Fibroblast of upper back skin (primary cell): ENCODE measurements at places on chromosomes 6 and 20.

- DNase-seq = no peak
Measured at GRCh38 chr20:34047917-34048316, 54.2 kb downstream of the RALY start.

DNA sequence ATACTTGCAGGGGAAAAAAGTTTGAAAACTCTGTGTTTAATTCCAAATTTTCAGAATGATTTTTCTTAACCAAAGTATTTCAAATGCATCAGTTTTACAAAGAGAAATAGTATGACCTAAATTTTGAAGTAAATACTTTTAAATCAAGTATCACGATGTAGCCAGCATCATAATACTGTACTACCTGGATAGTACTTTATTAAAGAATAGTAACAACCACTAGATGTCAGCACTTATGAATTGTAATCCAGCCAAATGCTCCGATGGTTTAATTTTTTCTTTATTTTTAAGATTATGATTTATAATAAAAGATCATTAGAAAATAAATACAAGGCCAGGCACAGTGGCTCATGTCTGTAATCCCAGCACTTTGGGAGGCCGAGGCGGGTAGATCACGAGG, 37.2 kb upstream of the HACE1 start:
- no peak for DNase-seq

DNA sequence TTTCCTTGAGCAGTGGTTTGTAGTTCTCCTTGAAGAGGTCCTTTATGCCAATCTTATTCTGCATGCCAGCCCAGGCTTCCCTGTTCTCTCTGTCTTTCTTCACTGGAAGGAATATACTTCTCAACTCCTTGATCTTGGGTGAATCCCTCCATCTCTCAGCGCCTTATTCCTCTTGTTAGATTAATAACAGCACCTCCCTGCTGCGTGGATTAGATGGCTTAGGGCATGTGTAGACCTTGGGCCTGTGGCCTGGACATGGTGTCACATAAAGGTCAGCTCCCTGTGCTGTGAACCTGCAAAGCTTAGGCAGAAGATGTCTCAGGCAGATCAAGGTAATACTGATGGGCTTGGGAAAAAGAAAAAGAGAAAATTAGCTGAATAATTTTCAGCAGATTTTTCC, 18.3 kb downstream of the ZNF831 start:
- no peak for DNase-seq

DNA sequence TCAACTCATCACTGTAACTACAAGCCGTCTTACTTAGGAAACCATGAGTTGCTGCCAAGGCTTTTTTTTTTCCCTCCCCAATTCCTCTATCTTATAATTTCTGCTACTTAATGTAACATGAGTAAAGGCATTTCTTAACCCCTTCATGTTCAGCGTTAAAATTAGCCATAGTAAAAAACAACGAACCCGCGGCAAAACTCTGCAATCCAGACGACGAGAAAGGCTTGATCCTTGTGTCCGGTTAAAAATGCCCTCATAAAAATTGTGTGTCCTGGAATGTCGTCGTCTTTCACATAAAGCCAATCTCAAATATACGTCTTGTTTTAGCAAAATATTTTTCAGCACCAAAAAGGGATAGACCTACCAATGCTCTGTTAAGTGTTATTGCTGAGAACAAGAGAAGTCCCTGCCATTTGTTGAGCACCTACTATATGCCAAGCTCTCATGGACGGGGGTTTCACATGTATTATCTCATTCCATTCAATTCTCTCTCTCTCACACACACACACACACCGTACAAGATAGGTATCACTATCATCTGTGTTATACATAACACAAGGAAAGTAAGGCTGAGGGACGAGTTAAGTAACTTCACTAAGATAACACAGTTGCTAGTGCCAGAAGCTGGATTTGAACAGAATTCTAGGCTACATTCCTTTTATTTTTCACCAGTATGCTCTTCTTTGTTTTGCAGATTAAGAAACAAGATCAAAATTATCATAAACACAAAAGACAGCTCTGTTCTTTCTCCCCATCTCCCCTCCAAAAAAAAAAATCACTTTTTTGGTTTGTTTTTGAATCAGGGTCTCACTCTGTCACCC, 683 bp upstream of the ARHGAP18 start:
- no peak for DNase-seq

- DNase-seq = peak; percentile 36
Measured at GRCh38 chr6:161085246-161085645, 93.7 kb downstream of the MAP3K4 start.

DNA sequence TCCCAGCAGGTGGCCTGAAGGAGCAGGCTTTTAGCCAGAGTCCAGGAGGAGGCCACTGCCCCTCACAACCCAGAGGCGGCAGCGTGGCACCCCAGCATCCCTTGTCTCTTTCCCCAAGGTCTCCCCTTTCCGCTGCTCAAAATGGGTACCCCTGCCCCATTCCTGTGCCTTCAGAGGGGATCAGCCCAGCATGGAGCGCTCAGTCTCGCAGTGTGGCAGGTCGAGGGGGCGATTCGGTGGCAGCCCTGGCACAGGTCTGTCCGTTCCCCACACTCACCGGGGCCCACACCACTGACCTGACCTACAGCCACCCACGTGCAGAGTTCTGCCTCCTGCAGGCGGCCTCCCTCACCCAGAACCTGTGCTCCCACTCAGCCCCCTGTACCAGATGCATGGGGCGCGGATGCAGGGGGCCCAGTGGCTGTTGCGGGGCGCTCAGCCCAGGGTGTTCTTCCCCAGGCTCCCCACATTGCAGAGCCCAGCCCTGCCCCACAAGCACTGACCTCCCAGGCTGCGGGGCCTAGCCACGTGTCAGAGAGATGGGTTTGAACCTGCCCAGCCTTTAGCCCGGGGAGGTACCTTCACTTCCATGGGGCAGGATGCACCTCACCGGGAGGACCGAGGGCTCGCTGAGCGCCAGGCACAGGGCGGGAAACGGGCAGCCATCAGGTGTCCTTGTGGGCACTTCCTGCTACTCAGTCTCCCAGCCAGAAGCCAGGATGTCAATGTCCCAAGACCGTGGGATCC, 41.8 kb downstream of the DSTN start:
- peak; percentile 40 for DNase-seq

DNA sequence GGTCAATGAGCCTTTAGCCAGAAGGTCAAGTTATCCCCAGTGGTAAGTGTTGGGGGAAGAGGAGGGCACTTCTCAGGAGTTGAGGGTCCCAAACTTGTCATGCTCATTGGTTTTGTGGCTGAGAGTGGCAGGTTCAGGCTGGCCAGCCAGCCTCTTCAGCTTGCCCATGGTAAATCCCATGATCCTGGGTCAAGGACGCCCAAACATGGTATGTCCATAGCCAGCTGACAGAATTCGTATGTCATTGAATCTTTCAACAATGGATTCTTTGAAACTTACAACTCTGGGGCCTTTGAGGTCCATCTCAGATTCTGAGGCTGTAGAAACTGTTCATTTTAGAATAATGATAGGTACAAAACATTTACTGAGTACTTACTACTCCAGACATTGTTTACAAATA, 36.1 kb upstream of the RSPO4 start:
- DNase-seq = no peak

- no peak for DNase-seq
Measured at GRCh38 chr6:90739802-90740201, 152.9 kb upstream of the MAP3K7 start.

- DNase-seq = no peak
Measured at GRCh38 chr6:3881711-3882421, 32.7 kb downstream of the FAM50B start.

DNA sequence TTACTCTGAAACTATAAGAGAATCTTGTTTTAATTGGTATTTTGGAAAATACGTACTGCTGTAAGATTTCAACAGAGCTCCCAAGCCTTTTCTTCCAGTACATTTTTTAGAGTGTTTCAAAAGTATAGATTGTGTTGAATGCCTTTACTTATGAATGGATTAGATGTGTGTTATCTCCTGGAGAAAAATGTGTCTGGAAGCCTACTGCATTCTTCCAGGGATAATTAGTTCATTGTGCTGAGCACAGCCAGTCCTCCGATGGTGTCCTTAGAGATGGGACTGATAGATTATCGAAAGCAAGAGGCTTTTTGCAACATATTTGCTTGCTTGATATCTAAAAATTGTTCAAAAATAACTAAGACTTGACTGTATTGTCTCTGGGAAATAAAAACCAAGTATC, 114.2 kb downstream of the PLEKHG1 start:
- no peak for DNase-seq

- DNase-seq = peak; percentile 63
Measured at GRCh38 chr6:139376604-139377218, 2.3 kb upstream of the CITED2 start.

DNA sequence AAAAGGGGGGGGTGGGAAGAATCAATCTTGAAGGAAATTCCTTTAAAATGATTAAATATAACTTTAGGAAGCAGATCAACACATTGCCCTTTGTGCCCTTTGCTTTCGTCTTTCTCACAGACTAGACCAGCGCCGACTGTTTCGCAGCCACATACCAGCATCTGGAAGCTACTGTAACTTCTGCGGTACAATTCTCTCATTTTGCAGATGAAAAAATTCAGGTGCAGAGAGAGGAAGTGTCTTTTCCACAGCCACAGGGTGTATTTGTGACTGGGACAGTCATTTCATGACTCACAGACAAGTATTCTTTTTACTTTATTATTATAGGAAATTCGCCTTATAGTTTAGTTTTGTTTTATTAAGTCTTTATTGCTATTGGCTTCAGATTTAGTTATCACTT, 84.2 kb downstream of the UST start:
- no peak for DNase-seq
